ENCODE measurements at places on chromosomes 6 and 20. TPM values are rescaled to one million over a fixed set of nuclear protein-coding genes. Genes with fewer than 3 reads are reported as not detected.

Gene NKX2-2
- total RNA-seq, result not detected

Gene TCF21
- total RNA-seq, result not detected

Gene ADGRG6
- total RNA-seq, result 99.3 TPM

Gene IL20RA
- not detected for total RNA-seq

Gene CALHM4
- total RNA-seq, result 0.72 TPM

Gene VSX1
- not detected for total RNA-seq

Gene MTHFD1L
- 121 TPM for total RNA-seq

Gene BRPF3
- total RNA-seq, result 35.7 TPM

Gene CDYL
- total RNA-seq, result 35.6 TPM

Gene EPPIN
- total RNA-seq, result not detected

Gene MYT1
- total RNA-seq, result not detected

Gene MCHR2
- not detected for total RNA-seq

Gene SRSF12
- total RNA-seq, result 0.18 TPM

Gene BACH2
- total RNA-seq, result 5.9 TPM

Gene PPP1R3G
- 0.09 TPM for total RNA-seq

Gene C20orf144
- not detected for total RNA-seq

Gene MYLK4
- total RNA-seq, result 0.32 TPM

Gene CDSN
- not detected for total RNA-seq

Gene OPN5
- total RNA-seq, result not detected

Gene VGLL2
- total RNA-seq, result not detected

Gene DSP
- 0.32 TPM for total RNA-seq

Gene SRC
- 29.4 TPM for total RNA-seq

Gene BCAS4
- total RNA-seq, result 1.5 TPM

Gene LBP
- total RNA-seq, result not detected

Gene PAX1
- not detected for total RNA-seq

Gene TASP1
- total RNA-seq, result 7.5 TPM

Gene TGM6
- not detected for total RNA-seq

Gene PSORS1C2
- total RNA-seq, result not detected

Gene RGS17
- 1.1 TPM for total RNA-seq

Gene DPPA5
- total RNA-seq, result not detected

Gene DEF6
- total RNA-seq, result 0.77 TPM

Gene TP53TG5
- total RNA-seq, result not detected

Gene FAM217B
- total RNA-seq, result 9.9 TPM

Gene CENPW
- 85.8 TPM for total RNA-seq

Gene PACSIN1
- total RNA-seq, result not detected

Gene OR2B2
- total RNA-seq, result not detected

Gene TBXT
- not detected for total RNA-seq

Gene MCCD1
- total RNA-seq, result not detected
